ENCODE measurements at places on chromosomes 3 and 15.
A peak's percentile ranks its signal among the peaks of the same experiment; 100 is the strongest.

DNA sequence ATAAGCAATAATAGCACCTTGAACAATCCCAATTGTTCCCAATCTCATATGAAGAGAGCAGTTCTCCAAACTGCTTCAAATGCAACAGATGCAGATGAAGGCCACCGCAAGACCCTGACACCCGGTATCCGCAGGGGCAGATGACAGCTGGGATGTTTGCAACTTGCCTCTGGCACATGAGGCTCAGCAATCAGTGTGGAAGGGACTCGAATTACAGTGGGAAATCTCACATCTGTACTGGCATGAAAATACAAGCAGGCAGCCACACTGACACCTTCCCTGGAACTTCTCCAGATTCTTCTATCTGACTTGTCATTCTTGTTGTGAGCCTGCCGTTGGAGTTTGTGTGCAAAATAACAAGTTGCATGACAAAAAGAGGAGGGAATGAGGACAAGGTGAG lies 68.8 kb downstream of the WDR76 start:
- DNase-seq, result no peak

GRCh38 chr3:27141668-27142067 lies 227.5 kb downstream of the NEK10 start:
- DNase-seq, result no peak

DNA sequence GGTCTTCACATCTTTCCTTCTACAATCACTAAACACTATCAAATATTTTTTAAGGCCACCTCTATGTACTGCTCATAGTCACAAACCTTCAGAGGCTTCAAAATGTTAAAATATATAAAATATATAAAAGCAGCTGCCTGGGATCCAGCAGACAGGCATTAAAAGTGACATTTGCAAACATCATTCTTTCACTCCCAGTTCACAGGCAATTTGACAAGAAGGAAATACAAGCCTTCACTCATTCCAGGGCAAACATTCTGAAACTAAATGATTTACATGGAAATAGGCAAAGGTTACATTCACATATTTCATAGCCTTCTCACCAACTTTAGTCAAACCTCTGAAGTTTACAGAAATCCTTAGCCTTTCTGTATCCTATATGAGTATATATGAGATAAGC lies 266.3 kb downstream of the TBL1XR1 start:
- DNase-seq, result no peak

DNA sequence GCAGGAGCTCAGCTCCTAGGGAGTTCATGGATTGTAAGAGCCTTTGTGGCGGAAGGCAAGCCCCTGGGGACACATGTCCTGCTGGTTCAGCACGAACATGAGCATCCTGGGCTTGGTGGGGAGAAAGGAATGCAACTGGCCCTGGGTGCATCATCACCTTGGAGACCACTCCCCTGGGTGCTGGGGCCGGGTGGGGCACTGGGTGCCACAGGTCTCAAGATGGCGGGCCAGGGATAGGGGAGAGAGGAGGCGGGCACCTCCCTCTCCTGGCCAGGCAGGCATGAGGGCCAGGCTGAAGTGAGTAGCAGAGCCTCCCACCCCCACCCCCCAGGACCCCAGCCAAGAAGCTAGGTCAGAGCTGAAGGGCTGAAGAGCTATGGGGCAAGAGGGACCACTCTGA lies 768 bp downstream of the PCBP4 start:
- no peak for DNase-seq

DNA sequence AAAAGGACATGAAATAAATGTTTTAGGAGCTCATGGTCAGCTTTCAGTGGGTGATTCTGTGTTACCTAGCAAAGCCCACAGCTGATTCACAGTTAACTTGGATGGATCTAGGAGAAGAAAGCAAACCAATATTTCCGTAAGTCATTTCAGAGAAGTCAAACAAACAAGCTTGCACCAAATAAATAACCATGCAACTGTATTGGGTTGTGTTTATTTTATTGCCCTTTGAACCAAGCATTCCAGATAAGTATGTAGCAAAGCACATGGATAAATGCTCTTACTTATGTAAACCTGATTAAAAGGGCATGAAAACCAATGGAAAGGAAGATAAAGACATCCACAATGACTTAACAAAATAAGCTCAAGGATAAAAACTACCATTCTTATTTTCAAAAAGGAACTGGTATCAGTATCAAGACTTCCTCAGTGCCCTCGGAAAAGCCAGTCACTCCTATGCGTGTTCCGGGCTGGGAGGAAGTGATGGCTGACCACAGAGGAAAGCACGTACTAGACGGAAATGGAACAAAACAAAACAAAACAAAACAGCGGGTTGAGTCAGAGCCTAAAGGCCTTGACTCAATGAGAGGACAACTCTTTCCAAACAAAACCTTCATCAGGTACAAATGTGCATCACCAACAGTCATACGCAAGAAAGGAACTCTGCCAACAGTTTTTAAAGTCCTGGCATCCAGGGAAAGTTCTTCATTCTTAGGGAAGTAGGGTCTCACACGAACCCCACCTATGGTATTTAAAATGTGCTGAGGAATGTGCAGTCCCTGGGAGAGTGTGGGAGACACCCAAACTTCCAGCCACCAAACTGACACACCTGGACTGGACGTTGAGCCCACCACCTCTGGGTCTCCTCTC lies 103.3 kb downstream of the SNRK start:
- DNase-seq, result peak; percentile 60

GRCh38 chr3:121957674-121958415 lies 63.6 kb downstream of the SLC15A2 start:
- DNase-seq, result no peak

GRCh38 chr3:69500604-69501003 lies 114.7 kb upstream of the FRMD4B start:
- no peak for DNase-seq

DNA sequence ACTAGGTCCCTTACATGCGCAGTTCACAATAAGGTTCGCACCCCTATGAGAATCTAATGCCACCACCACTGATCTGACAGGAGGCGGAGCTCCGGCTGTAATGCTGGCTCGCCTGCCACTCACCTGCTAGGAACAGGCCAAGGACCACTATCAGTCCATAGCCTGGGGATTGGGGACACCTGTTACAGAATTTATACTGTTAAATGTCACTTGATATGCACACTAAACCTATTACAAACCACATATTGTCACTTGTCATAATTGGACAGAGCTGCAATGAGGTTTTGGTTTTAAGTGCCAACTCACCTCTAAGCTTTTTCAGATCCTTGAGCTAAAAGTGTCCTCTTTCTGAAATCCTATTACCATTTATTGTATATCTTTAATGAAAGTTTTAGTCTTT lies 507.9 kb upstream of the TPRG1 start:
- DNase-seq, result no peak

DNA sequence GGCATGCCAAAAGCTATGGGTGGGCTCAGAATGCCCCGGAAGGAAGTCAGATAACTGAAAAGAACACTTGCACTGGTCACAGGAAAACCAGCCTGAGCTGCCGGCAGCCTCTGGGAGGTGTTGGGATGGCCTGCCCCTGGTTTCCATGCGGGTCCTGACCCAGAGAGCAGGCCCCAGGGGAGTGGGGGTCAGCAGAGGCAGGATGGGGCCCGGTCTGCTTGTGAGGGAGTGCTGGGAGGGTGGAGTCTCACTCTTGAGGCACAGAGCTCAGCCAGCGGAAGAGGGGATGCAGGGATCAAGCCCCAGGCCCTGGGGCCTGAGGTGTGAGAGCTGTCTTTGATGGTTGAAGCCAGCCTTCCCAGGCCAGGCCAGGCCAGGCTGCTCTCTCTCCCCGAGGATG lies 2.4 kb upstream of the RPUSD3 start:
- no peak for DNase-seq

- no peak for DNase-seq
Observed at GRCh38 chr15:23514484-23514883, 51.0 kb upstream of the MKRN3 start.

DNA sequence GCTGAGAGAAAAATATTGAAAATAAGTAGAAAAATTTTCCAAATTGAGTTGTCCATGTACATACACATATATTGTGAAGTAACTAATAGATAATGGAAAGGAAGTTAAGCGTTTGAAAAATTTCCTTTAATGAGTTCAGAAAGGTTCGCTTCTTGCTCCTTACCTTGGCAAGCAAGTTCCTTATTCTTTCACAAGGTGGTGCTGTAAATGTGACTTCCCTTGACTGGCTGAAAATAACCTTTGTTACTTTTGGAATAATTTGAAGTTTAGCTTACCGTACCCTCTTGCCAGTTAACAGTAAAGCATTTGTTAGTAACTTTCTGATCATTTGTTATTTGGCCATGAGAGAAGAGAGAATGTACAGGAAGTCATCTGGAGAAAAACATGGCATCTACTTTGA lies 41.6 kb downstream of the PYDC2 start:
- DNase-seq, result no peak

DNA sequence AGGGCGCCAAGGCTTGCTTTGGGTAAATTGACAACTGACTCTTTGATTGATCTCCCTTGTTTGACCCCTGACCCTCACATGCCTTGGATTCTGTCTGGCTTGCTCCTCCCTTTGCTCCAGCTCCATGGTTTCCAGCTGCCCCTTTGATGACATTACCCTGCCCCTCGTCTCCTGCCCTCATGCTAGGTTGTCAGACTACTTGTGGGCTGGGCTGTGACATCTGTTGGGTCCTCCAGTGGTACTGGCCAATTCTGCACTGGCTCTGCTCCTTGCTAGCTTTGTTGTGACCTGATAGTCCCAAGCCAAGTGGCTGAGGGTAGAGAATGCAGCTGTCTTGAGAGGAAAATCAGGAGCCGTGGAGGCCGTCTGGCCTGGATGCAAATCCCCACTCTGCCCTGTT lies 6.2 kb downstream of the THSD4 start:
- DNase-seq, result no peak

DNA sequence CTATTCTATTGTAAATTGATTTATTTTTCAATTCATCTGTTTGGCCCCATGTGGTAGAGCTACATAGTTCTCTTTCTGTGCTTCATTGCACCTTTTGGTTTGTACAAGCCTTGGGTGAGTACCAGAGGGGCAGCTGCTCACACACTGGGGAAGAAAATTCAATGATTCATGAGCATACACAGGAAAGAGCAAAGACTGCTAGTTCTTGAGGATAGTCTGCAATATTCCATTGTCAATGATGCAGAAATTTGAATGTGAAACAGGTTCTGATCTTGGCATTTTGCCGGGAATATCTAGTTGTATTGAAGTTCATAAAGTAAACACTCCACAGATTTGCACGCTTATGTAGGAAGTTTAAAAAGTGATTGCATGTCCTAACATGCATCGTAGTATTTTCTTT lies 304.6 kb downstream of the NAALADL2 start:
- no peak for DNase-seq

DNA sequence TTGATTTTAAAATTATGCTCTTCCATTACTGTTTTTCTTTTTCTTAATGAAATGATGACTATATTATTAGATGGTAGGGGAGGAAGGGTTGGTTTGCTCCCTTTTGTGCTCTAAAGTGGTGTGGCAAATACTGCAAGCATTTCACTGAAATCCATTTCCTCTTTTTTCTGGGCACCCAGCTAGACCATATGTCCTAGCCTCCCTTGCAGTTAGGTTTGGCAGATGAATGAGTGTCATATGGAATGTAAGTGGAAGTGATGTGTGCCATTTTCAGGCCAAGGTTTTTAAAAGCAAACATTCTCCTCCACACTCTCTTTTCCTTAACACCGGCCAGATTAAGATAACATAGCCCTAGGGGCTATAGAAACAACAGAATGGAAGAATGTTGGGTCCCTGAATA lies 363.0 kb downstream of the FGF12 start:
- no peak for DNase-seq

DNA sequence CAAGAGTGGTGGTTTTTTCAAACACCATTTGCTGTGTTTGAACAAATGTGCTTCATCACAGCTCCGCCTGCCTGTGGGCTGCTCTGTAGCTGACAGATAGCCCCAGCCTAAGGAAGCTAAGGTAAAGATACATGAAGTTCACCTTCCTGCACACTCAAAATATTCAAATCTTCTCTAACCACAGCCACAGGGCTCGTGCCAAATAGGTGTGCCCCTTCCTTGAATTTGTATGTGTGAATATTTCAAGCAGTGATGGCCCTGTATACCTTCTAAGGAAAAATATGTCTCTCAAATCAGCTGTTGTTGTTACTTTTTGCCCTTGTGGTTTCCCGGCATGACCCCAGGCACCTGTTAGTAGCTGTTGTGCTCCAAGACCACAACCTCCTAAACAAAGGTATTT lies 92.8 kb downstream of the CCNL1 start:
- no peak for DNase-seq

DNA sequence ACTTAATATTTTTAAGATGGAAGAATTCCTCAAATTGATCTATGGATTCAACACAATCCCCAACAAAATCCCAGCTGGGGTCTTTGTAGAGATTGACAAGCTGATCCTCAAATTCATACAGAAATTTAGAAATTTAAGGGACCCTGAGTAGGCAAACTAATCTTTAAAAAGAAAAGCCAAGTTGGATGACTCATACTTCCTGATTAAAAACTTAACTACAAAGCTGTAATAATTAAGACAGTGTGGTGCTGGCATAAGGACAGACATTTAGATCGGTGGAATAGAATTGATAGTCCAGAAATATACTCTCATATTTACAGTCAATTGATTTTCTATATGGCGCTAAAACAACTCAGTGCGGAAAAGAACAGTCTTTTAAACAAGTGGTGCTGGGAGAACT lies 11.6 kb downstream of the FAM162A start:
- DNase-seq, result no peak

GRCh38 chr3:80898211-80898610 lies 863.2 kb downstream of the GBE1 start:
- no peak for DNase-seq

DNA sequence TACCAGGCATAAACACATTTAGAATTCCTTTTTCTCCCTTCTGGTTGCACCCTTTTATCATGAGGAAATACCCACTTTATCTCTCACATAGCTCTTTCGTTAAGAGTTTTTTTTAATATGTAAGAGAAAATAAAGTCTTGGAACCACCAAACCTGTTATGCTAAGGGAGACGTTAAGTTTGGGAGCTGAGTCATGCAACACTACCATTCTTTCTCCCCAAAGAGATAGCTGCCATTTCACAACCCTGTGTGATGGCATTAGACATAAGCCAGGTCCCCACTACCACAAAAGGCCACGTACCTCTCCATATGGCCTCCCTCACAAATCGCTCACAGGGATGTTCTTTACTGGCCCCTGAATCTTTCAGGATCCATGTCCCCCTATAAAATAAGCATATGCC lies 7.6 kb upstream of the NIPA1 start:
- no peak for DNase-seq

DNA sequence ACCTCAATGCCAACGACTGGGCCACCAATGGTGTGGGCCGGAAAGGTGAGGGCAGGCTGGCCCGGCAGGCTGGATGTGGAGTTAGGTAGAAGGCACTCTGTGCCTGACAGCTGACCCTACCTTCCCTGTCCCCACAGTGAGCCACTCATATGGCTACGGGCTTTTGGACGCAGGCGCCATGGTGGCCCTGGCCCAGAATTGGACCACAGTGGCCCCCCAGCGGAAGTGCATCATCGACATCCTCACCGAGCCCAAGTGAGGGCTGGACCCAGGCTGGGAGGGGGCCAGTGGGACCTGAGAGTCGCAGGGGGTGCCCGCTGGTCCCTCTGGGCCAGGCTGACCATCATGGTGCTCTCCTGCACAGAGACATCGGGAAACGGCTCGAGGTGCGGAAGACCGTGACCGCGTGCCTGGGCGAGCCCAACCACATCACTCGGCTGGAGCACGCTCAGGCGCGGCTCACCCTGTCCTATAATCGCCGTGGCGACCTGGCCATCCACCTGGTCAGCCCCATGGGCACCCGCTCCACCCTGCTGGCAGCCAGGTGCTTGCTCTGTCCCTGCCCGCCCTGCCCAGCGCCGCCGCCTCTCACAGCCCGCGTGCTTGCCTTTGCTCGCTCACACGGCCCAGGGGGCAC lies 4.5 kb upstream of the FES start:
- DNase-seq, result no peak
